ENCODE measurements at places on chromosomes 7 and 10.

GRCh38 chr10:19815036-19815730 is 1.0 kb upstream of the PLXDC2 start:
- DNase-seq: no peak

GRCh38 chr7:6227294-6227846 is 45.1 kb downstream of the CYTH3 start:
- no peak for DNase-seq

DNA sequence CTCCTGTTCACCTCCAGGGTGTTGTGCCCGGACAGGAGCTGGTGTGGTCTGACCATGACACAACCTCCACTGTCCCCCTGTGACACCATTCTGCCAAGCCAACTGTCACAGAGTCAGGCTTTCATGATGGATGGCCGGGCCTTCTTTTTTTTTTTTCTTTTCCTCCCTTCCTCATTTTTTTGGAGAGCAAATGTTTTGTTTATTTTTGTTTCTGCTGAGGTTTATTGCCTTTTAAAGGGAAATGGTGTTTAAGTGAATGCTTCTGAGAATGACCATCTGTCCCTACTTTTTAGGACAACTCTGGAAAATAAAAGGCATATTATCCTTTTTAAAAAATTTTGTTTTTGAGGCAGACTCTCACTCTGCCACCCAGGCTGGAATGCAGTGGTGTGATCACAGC is 115.1 kb upstream of the NPS start:
- no peak for DNase-seq

DNA sequence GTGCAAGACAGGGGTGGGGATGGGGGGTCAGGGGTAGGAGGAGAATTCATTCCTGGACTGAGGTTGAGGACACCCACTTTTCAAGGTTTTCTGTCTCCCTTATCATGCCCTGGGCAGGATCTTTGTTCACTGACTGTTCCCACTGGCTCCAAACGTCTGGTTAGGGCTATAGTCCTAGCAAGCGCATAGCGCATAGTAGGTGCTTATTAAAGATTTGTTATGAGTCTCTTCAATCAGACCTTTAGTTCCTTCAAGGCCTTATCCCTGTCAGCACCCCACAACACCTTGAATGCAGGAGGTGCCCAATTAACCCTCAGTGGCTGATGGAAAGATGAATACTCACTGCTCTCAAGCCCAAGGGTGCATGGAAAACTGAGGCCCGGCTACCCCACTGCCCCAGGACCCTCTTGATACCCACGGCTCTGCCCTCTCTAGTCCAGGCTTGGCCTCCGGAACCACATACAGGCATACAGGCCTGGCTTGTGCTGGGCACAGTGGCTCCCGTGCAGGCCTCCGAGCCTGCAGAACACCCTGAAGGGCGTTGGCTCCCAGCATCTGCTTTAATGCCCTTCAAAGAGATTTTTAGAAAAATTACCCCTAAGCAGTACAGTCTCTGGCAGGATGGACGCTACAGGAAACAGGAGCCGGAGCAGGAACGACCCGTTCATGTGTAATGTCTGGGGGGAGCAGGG is 177.7 kb downstream of the SH3PXD2A start:
- no peak for DNase-seq

DNA sequence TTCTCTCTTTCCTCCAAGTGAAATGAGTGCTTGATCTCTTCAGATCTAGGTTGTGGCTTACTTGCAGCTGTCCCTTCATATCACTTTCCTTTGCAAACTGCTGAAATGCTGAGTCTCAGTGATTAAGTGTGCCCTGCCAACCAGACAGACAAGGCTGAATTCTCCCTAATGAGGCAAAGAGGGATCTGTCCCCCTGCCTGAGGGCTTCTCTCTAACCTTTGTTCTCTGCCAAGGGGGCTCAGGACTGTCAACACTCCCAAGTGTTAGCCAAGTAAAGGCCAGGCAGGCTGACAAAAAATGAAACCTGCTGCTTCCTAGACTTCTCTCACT is at the start of gene MSS51:
Gene MSS51, minus strand, starts transcription at position 24 of the 330 bp plus-strand sequence. CDS start 5,277 bp downstream, outside the sequence.
- DNase-seq: no peak

- DNase-seq: no peak
Observed at GRCh38 chr7:33849004-33849403, 56.3 kb upstream of the BMPER start.

- no peak for DNase-seq
Observed at GRCh38 chr7:45578467-45578866, 4.3 kb downstream of the ADCY1 start.

DNA sequence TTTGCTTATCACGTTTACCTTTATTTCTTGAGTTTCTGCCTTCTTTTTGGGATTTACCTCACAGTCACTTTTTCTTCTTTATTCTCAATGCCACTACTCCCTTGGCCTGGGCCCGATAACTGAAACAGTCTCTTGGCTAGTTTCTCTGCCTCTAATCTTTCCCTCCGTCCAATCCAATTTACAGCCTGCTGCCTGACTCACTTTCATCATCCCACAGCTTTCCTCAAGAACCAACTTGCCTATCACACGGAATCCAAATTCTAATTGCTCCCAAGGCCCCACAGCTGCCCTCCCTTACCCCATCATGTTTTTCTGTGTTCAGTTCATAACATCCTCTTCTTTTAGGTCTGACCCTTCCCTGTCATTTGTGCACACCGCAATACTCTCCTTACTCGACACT is 121.4 kb downstream of the HIPK2 start:
- DNase-seq: no peak

- DNase-seq: no peak
Observed at GRCh38 chr7:56471811-56472210, 355.6 kb upstream of the NUPR2 start.

DNA sequence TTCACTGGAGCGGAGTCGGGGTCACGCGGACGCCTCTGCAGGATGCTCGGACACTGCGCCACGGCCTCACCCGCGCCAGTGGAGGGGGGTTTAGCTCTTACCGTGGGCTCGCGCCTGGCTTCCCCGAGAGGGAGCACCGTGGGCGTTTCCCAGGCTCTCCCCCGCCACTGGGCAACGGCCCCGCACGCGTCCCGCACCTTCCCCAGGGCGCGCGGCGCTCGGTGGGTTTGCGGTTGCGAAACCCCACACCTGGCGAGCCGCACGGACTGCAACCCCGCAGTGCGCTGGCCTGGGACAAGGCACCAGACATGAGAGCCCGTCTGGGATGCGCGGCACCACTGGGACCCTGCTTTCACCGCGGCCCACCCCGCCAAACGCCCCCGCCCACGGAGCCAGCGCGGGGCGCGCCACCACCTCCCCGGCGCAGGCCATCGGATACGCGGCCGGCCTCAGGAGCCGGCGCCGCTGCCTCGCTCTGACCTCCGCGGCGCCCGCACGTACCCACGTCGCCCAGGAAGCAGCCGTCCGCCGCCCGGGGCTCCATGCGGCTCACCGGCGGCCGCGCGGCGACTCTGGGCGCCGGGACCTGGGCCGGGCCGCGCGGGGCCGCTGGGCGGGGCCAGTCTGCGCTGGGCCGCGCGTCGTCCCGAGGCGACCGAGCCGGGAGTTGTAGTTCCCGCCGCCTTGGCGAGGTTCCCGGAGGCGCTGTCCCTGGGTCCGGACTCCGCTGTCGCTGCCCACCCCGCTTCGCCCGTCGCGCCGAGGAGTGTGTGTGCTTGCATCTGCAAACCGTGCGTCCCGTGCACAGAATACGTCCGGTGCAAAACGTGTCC is at the start of gene ASB13:
Gene ASB13, minus strand, starts transcription at position 588 of the 833 bp plus-strand sequence. Its CDS starts 44 bp downstream, at position 544.
- no peak for DNase-seq

DNA sequence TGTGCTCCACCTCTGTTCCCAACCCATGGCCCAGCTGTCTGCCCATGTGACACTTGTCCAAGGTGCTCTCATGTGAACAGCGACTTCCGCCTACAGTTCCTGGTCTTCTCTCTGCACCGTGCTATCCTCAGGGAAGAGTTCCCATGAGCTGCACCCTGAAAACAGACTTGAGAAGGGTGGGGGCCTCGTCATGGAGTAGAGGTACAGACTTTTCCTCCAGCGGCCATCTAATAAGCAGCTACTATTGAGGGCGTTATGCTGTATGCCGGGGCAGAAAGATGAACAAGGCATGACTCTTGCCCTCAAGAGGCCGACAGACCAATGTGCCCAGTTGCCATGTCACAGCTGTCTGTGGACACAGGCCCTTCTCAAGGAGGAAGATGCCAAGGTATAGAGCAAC is 25.4 kb upstream of the LYZL1 start:
- no peak for DNase-seq

DNA sequence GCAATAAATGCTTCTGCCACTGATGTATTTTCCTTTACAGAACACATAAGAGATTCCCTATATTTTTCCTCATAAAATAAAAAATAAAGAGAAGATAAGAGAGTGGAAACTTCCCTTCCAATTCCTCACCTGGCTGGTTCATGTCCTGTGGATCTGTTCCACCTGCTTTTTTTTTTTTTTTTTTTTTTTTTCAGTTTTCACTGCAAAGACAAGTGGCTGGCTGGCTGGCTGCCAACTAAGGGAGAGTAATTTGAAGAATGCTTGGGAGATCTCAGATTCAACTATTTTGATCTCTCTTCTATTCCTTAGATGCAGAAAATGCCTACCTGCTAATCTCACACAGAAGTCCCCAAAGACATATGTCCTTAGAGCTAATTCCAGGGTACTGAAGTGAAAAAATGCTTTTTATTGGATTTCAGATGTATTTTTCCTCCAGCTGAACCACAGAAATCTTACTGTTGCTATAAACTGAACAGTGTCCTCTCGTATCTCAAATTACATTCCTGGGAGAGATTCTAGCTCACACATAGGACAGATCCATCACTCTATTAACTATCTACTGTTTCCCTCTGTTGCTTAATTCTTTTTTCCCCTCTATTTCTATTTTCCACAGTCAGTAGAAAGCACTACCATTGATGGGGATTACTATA is 120.8 kb downstream of the NRCAM start:
- DNase-seq: no peak

DNA sequence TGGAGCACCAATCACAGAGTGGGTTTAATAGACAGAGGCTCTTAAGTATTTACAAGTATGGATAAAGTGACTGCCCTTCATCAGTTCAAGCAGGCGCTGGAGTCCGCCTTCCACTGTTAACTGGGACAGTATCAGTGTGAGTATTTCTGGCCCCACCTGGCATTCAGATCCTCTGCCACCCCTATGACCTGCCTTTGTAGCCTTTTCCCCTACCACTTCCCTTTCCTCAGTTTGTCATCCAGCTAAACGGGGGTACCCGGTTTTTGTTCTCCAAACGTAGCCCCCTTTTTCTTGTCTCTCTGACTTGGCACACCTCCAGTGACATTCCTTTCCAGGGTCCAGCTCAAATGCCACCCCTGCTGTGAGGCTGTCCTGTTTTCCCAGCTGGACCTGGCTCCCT is 134.4 kb downstream of the SNX10 start:
- no peak for DNase-seq

GRCh38 chr7:28701731-28702130 is 256.4 kb downstream of the TRIL start:
- no peak for DNase-seq

DNA sequence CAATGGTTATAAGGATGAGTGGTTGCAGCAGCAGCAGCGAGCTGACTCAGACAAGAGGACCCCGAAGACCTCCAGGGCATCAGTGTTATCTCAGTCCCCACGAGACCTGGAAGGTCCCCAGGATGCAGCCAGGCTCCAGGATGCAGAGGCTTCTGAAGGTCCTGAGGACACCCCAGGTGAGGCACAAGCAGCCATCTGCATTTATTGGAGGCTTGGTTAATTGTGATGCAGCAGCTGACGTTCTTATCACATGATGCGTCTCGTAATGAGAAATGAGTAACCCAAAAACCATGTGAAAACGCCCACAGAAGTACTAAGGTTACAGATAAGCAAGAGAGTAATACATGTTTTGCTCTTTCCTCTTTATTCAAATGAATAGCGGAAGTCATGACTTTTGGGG is 17.4 kb downstream of the C7orf57 start:
- DNase-seq: peak; percentile 11

DNA sequence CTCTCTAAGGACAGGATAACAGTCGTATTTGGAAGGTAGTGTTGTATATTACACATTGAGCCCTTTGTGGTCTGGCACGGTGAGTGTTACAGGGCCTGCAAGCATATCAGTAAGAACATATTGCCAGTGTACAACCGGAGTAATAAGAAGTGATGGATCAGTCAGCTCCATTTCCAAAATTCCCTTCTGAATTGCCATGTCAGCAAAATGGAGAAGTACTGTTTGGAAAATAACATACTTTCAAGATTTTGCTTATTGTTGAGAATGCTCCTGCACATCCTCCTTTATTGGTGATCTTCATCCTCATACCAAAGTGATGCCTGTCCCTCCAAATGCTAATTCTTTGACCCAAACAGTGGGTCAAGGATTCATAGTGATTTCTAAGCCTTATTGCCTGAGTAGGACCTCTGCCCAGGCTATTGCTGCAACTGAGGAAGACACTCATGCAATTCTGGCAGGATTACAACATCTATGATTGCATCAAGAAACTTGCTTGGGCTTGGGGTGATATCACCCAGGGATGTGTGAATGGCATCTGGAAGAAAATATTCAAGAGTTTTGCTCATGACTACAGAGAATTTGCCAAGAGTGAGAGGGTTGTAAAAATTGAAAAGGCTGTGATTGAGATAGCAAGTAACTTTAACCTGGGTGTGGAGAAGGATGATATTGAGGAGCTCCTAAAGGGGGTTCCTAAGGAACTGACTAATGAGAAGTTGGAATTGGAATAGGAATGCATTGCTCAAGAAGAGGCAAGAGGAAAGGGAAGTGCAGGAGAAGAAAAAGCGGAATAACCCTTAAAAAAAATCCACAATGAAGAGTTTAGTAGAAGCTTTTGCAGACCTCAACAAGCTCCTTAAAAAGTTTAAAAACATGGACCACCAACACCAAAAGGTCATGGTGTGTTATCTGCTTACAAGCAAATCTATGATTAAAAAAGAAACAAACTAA is 452.2 kb upstream of the SORCS1 start:
- DNase-seq: no peak

DNA sequence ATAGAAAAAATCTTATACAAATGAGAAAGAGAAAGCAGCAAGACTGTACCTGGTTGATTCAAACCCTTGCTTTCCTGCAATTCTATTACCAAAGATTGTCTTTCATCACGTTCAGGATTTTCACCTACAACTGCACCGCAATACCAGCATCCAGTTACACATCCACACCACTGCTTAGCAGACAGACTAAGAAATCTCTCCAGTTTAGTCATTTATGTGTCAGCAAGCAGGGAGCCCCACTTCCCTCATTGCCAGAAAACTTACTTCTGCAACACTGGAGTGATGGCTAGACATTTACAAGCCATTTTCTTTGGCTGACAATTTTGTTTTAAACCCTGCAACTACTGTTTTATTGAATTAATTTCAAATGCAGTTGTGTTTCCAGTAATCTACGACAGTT is 359.6 kb upstream of the MEOX2 start:
- DNase-seq: no peak

GRCh38 chr7:16795624-16796023 is 9.2 kb downstream of the AGR2 start:
- no peak for DNase-seq

GRCh38 chr7:30514776-30515175 is 10.1 kb upstream of the GGCT start:
- DNase-seq: no peak
